ENCODE measurements at places on chromosomes 13 and 19.
A peak's percentile ranks its signal among the peaks of the same experiment; 100 is the strongest.

GRCh38 chr19:46762245-46762890 is 16.1 kb upstream of the STRN4 start:
- DNase-seq = no peak

DNA sequence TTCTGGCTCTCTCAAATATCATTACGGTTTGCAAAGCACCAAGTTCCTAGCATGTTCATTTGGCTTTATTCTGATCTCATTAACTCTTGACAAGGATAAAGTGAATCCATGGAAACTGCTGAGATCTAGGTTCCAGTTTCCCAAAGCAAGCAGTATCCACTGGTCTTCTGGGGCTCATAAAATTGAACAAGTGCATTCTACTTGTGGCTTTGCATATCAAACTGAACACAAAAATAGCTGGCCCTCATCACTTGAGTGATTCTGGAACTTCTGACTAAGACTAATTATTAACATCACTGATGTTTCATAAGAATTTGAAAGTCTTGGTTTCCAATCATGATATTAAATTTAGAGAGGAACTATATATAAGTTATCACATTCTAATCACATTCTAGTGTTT is 6.3 kb upstream of the KCTD12 start:
- no peak for DNase-seq

GRCh38 chr13:90104764-90105163 is 1242.7 kb upstream of the MIR17HG start:
- no peak for DNase-seq

- DNase-seq = no peak
Measured at GRCh38 chr19:43455321-43456113, 9.9 kb downstream of the LYPD3 start.

- DNase-seq = no peak
Measured at GRCh38 chr19:30062907-30063649, 121.0 kb downstream of the URI1 start.

DNA sequence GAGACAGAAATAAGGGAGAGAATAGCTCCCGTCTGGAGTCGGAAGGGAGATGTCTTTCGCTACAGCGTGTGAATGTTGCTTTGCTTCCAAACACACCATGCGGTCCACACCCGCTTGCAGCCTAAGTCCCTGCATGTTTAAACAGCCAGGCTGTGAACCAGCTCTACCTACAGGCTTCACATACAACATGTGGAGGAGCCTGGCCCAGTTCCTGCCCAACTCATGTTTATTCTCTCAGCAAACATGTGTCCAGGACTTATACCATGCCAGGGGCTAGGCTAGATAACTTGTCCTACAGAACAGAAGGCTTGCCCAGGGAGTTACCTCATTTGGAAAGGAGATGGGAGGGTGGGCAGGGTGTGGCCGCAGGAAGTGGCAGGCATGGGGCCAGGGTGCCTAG is 181.5 kb downstream of the FOXO1 start:
- no peak for DNase-seq

GRCh38 chr13:74278901-74279300 is 144.7 kb upstream of the KLF12 start:
- no peak for DNase-seq

- DNase-seq = no peak
Measured at GRCh38 chr13:41495044-41495443, 37.7 kb downstream of the RGCC start.

DNA sequence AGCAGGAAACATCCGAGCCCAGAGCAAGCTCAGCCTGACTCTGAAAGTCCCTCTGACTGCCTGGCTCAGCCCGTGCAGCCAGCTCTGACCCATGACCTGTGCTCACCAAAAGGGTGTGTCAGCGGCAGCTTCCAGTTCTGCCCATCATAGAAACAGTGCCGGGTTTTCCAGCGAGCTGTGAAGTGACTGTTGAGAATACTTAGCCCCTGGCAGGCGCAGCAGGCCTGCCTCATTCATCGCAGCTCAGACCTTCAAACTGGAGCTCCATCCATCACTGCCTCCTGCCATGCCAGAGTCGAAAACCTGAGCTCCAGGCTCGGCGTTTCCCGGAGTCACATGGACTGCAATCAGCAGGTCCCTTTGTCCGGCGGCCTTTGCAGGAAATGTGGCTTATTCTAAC is 16.3 kb upstream of the GSX1 start:
- DNase-seq = no peak

GRCh38 chr19:10116085-10116865 is 3.4 kb downstream of the EIF3G start:
- DNase-seq = no peak

- DNase-seq = peak; percentile 0
Measured at GRCh38 chr19:52527956-52528351, 486 bp downstream of the ZNF808 start.

DNA sequence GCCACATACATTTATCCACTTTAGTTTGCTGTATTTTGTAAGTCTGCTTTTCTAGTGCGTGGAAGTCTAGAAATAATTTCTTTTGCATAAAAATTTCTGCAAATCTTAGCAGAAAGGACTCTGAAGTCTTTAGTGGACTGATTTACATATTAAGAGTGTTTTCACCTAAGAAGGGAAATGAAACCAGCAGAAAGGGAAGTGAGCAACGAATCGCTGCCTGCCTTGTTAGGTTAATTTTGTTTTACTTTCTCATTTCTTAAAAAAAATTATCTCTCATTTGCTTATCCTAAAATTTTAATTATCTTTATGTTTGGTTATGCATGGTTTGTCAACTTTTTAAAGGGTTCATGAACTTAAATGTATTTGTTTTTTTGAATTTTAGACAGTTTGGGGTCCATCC is 767 bp upstream of the GPR18 start:
- no peak for DNase-seq

GRCh38 chr13:95740979-95741320 is 64.0 kb downstream of the DNAJC3 start:
- no peak for DNase-seq

DNA sequence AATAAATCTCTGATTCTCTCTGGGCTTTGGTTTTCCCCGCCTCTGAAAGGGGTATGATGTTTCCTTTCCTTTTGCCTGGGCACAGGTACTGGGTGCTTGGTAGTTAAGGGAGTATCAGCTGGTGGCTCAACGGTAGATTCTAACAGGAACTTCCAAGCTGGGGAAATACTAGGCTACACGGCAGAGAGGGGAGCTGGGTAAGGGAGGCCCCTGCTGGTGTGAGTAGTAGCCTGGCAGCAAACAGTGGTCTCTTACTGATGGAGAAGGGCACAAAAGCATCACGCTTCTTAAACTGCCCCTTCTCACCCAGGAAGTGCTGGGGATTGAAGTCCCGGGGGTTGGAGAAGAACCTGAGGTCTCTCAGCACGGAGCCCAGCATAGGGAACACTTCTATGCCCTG is 26.9 kb upstream of the CYP2A7 start:
- no peak for DNase-seq

DNA sequence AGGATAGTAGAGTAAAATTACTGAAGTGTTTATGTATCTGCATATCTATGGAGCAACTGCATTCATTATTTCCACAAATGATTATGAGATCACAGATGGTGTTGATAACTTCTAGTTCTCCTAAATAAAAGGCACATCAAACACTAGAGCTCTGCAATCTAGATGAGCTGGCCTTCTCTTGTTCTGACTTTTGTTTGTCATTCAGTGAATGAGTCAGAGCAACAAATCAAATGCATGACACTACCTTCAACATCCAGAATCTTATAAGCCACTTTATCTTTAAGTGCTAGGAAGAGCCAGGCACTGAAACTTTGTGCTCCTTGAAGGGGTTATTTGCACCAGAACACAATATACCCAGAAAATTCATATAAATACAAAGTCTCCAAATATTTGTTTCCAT is 456.0 kb downstream of the PCDH17 start:
- no peak for DNase-seq

- DNase-seq = no peak
Measured at GRCh38 chr13:33388286-33388998, 102.9 kb upstream of the STARD13 start.

DNA sequence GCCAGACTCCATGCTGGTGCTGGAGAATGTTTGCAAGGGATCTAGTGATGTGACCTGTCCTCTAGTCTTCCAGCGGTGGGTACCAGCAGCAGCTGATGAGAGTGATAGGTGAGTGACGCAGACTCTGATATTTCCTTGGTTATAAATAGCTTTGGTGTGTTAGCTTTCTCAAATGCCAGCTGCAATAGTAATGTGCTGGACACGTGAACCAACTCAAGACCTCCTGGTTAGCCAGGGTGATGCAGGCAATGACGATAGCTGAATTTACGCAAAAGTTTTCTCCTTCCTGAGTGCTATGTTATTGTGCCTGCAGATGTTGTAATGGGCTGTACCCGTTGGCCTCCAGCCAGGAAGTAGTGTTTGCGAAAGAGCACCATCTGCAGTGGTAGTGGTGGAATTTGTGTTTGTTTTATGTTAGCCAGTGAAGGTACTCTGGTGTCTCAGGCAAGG is 129.5 kb downstream of the CYSLTR2 start:
- no peak for DNase-seq

DNA sequence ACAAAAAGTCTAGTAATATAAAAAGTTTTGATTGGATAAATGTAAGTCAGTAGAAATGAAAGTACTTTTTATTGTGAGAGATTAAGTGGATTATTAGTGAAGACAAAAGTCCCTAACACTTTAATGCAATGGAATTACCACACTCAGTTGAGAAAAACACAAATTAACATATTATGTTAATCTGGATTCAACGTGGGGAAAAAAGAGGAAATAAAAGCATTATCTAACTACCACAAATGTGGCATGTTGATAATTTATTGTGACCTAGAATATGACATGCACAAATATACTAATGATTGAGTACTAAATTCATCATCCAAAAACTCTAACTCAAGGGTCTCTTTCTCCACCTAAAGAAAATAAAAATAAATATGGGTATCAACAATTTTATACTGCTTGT is 41.5 kb downstream of the FOXO1 start:
- no peak for DNase-seq

DNA sequence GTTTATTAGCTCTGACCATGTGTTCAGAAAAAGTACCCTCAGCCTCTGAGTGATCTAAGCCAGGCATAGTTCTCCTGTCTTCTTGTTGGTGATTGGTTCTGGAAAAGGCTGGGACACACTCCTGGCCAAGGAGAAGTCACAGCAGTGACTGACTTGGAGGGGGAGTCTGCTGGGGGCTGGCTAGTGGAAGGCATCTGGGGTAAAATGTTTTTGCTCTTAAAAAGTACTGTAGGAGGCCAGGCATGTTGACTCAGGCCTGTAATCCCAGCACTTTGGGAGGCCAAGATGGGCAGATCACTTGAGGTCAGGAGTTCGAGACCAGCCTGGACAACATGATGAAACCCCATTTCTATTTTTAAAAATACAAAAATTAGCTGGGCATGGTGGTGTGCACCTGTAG is 21.7 kb downstream of the FAM187B start:
- DNase-seq = no peak

GRCh38 chr13:20801707-20802106 is 27.9 kb upstream of the EEF1AKMT1 start:
- DNase-seq = no peak

DNA sequence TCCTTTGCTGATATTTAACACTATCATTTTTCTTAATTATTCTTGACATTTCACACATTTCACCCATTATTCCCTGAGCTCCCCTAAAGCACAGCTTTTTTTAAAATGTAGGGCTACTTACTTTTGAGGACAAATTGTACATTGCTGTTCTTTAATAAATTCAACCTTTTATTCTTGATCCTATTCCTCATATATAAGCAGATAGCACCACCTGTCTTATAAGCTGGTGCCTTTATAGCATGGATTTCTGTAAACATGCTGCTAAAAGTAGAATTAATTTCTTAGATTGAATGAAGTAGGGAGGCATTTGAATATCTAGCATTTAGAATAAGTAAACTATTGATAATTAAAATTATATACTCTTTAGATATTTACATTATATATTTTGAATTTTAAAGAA is 603.4 kb upstream of the PCDH9 start:
- no peak for DNase-seq

DNA sequence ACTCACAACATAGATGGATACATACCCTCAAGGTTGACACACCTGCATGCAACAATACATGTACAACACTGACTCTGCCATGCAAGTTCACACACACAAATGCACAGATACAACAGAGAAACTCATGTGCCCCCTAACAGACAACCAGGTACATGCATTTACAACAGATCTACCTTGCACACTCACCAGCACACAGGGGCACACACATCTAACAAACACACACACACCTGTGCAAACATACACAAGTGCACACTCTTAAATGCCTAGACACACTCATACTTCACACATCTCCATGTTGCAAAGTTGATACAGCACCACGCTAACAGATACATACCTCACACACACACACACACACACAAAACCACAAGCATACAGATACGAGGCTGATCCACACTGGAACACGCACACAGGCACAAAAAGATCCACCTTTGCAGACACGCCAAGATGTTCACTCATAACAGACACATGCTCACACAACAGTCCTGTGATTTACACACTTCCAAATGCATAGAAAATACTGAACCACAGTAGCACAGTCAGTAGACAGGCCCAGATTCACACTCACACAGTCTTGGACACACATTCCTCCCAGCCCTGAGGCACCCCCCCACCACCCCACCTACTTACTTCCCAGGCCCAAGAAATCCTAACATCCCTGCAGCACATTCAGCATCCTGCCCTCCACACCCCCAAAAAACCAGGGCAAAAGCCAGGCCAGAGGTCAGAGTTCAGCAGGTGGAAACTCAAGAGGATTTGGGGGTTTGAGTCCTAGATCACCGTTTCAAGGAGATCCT is 1.4 kb downstream of the LRFN1 start:
- DNase-seq = no peak

GRCh38 chr19:57558525-57558924 is 1.1 kb downstream of the ZNF550 start:
- DNase-seq = no peak

DNA sequence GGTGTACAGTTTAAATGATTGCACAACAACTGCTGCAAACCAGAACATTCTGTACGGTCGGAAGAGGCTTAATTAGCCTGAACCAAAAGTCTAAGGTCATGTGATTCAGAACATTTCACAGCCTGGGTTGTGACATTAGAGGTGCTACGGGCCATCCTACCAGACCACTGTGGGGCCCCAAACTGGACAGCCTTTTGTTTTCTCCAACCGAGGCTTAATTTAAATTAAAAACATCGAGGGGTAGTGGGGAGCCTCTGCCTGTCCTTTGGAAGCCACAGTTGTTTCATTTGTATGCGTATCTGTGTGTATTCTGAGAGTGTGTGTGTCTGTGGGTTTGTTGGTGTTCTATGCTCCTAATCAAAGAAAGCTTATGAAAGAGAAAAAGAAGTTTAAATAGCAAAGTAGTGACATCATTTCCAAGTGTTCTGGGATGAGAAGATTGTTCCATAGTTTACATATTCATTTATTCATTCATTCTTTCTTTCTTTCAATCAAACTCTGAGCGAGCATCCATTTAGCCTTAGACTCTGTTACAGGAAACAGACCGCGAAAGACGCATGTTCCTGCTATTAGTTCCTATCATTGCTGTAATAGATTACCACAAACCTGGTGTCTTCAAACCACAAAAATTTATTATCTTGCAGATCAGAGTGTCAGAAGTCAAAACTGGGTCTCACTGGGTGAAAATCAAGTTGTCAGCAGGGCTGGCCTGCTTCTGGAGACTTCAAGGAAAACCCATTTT is 444.8 kb downstream of the FOXO1 start:
- DNase-seq = no peak

Measured in activated T-helper 1 cell treated with anti-CD3 and anti-CD28 coated beads, Interleukin-2, amount 50 U/mL, for 16 hours (primary cell).